Stimulated activated CD8-positive, alpha-beta memory T cell treated with anti-CD3 and anti-CD28 coated beads, Interleukin-15, amount 100 ng/mL, for 4 hours (primary cell): ENCODE measurements at places on chromosomes 16 and 17.

DNA sequence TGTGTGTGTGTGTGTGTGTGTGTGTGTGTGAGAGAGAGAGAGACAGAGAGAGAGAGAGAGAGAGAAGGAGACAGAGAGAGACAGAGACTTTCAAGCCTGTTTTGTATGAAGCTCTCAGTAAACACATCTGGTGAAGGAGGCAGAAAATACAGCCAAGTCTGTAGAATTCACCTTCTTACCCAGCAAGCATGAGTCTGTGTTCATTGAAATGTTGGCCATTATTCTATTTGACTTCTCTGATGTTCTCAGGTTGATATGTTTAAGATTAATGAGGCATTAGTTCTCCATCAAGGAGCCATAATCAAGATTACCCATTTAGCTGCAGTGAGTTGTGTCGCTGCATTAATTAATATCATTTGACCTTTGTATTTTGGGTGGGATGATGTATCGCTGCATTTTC is 895.8 kb upstream of the EEF2KMT start:
- DNase-seq: no peak

DNA sequence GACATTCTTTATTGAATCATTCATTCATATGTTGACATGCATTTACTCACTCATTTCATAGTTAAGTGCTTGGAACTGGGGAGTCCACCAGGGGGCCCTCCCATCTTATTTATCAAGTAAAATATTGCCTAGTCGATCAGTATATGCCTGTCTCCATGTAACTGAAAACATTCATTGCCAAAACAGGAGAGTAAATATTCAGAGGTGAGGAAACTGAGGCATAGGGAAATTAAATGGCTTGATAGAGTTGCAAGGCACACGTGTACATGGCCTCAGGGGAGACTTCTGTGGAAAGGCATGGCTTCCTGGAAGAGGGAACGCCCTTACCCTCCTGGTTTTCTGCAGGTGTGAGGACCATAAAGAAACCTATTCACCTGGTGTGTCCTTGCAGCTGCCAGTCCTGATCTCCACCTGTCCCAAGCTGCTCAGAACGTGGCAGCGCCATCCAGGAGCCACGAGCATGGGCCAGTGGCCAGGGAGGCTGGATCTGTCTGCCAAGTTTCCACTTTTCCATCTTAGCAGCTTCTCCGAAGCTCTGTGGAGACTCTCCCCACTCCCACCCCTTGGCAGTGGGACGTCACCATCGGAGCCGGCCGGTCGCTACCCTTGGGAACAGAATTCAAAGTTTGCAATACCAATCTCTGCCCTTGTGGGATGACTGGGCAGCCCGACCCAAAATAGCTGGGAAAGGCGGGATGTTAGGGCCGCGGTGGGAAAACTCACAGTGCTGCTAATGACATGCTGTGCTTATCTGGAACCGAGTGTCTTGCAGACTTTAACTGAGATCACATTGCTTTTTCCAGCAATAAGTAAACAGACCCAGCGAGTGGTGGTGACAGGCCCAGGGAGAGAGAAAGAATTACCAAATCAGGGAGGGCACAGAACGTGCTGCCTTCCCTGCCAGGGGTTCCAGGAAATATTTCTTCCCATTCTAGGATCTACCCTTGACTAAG is 4.1 kb upstream of the C1QTNF1 start:
- DNase-seq: no peak

DNA sequence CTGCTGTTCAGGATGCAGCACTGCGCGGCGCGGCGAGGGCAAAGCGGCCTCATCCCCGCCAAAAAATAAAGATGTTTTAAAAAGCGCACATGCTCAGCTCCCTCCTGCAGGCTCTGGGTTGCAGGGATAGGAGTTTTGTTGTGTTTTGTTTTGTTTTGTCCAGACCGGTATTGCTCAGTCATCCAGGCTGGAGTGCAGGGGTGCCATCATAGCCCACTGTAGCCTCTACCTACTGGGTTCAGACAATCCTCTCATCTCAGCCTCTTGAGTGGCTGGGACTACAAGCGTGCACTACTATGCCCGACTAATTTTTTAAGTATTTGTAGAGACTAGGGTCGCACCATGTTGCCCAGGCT is 636 bp downstream of the WWOX start:
- DNase-seq: no peak

DNA sequence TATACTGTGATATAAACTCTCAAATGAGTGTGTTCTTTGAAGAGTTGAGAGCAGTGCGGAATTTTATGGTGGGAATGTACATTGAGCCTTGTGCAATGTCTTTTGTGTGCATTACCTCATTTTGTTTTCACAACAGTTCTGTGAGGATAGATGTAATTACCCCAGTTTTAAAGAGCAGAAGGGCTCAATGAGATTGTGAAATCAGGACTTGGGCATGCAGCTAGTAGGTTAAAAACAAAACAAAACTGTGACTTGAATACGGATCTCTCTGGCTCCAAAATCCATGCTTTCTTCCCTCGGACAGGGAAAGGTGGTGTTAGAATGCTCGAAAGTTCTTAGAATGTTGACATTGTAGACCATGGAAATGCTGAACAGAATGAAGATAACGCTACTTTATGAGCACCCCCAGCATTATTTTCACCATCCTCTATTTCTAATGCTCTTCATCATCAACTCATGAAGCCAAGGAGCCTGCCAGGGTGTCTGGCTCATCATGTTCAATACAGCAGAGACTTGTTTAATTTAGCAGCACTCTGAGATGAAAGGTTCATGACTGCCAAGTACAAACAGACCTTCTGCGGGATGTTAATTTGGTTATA is 17.1 kb downstream of the MRTFB start:
- no peak for DNase-seq

GRCh38 chr16:74888888-74889287 is 96.0 kb downstream of the WDR59 start:
- DNase-seq: no peak
